ENCODE measurements at places on chromosomes 3 and 15.

DNA sequence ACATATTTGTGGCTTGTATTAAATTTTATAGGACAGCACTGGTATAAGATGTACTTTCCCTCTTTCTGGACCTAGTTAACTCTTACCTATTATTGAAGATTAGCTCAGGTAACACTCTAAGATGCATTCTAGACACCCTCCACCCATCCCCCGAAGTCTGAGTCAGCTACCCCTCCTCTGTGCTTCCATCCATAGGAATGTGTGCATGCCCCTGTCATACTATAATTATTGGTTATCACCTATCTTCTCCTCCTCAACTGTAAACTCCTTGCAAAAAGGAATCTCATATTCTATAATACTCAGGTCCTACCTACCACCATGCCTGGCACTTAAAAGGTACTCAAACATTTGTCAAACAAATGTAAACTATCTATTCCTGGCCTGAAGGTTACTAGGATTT lies 3.0 kb downstream of the PEAK1 start:
- DNase-seq: no peak

- peak; percentile 33 for DNase-seq
Observed at GRCh38 chr15:84826369-84826823, 9.2 kb downstream of the ALPK3 start.

DNA sequence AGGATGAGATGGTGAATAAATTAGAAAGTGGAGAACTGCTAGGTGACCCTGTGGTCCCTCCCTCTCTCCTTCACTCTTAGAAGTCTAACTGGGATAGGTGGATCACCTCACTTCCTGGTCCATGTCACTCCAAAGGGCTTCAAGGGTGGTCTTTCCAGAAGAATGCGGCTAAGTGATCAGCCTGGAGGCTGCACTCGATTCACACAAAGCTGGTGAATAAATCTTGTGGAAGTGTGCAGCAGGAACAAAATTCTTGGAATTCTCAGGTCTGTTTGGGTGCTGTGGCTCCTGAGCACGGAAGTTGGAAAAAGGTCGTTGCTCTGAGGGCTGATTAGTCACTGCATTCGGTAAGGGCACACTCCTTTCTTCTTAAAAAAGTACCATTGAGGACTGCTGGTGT lies 46.3 kb downstream of the GASK1A start:
- DNase-seq: no peak

DNA sequence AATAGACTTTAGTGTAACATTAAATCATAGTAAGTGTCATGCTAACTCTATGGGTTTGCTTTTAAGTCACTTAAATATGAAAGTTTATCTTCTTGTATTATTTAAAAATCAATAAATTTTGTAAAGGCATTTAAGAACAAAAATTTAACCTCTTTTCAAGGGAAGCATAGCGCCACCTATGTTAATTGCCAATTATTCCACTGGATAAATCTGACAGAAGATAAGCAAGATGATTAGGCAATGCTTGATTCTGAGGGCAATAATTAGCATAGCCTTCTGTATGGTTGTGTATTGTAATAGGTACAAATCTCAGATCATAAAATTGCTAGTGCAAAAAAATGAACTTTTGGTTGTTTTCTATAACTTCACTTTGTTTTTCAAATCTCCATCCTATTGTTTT lies 560.1 kb downstream of the GRM7 start:
- no peak for DNase-seq

- DNase-seq: no peak
Observed at GRCh38 chr3:190323246-190323626, 990 bp upstream of the CLDN1 start.

GRCh38 chr3:62496503-62496902 lies 123.2 kb upstream of the FEZF2 start:
- no peak for DNase-seq

- DNase-seq: no peak
Observed at GRCh38 chr3:60948488-60948887, 302.8 kb downstream of the FHIT start.

GRCh38 chr15:31403096-31403495 lies 76.5 kb downstream of the KLF13 start:
- no peak for DNase-seq

GRCh38 chr3:134432236-134432635 lies 53.5 kb downstream of the ANAPC13 start:
- DNase-seq: no peak

DNA sequence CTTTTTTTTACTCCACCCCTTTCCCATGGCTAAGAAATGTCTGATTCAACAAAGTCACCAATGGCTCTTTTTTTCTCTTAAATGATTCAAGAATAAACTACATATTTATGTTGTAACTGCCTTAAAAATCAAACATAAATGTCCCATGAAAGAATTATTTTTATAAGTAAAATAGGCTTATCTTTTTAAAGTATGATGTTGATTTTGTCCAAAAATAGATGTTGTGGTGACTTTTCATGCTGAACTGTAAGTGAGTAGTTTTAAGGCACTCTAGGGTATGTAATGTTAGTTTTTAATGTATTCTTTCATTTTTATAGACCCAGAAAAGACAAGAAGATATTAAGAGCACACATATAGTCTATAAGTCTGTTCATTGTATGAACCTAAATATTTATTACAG lies 594.9 kb downstream of the NLGN1 start:
- no peak for DNase-seq

DNA sequence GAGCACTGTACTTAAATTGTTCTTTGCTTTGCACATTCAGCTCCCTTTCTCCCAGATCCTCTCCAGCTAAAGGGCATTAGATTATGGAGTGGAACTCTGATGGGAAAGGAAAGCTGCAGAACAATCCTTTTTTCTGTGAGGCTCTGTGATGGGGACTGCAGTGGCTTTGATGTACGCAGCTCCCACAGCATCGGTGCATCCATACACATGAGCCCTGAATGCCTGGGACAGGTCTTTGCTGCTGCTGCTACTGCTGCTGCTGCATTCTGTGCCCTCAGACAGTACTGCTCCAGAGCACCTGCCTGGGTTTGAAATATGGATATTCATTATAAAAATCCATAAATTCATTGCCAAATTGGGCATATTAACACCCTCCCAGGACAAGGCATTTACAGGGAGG lies 164.4 kb downstream of the WDR76 start:
- DNase-seq: no peak

- no peak for DNase-seq
Observed at GRCh38 chr3:171491361-171491760, 31.2 kb upstream of the TNIK start.

GRCh38 chr3:50961386-50961785 lies 286.7 kb downstream of the DOCK3 start:
- DNase-seq: no peak

GRCh38 chr3:155629556-155629955 lies 115.3 kb downstream of the PLCH1 start:
- no peak for DNase-seq

GRCh38 chr15:69673291-69673881 lies 220.8 kb downstream of the RPLP1 start:
- DNase-seq: no peak

DNA sequence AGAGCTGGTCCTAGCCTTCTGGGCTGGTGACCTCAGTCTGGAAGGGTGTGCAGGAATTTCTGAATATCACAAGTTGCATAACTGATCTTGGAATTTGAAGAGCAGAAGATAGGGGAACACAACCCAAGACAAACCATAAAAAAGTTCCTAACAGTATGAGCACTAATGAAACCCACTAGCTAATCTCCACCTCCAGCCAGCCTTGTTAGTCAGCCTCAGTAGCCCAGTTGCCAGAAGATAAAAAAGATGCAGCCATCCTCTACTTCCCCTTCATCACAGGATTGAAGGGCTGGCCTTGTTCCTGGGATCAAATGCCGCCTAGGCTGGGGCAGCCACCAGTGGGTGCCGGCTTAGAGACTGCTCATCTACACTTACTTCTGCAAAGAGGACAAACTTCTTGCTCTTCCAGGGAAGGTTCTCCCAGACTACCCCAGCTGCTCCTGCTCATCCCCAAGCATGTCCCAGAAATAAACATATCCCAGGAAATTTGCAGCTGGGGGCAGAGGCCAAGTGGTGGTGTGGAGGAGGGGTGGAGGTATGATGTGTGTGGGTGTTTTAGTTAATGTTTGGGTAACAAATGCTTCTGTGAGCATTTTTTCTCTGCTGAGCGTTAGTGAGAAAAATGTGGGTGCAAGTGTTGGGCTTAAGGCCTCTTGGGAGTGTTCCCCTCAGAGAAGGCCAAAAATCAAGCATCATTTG lies 9.2 kb upstream of the ITGA11 start:
- no peak for DNase-seq

DNA sequence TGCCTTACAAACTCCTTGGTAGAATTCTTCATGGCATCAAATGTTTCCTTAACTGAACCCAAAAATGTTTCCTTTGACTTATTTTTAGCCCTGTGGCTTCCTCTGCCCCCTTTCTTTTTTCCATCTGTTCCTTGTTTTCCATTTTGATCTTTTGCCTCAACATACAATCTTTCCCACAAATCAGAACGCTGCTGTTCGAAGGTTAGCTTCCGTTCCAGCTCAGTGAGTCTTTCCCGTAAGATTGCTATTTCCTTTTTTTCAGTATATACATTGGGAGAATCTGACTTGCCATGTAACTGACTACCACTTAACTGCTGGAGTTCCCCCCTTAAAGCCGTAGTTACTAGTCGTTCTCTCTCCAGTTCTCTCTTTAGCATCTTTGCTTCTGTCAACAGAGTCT lies 41.2 kb downstream of the PIGB start:
- DNase-seq: no peak

DNA sequence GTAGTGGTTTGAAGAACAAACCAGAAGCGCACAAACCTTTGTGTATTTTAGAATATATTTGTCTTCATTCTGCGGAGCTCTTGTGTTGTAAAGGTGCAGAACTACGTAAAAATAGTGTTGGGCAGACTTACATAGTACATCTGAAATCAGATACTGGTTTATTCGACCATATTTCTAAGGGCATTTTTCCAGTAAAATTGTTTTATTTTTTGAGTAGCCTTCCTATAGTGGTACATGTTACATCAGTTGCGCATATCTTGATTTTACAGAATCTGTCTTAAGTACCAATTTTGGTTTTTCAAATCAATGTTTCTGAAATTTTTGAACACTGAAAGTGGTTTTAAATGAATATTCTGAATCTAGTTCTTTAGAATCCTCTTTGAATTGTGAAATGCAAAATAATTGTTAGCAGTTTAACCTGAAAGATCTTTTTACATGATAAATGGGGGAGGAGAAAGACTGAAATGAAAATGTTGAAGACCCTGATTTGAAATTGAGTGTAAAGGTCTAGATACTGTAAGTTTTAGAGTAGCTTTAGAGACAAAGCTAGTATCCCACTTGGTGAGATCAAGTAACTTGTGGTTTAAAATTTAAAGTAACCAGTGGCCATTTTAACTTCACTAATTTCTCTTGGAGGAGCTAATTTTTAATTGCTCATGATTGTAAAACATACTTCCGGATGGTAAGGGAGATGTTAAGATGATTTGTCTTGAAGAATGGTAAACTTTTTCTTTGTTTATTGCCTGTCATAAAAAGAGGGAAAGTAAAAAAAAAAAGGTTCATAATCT lies 15.5 kb upstream of the CHD2 start:
- DNase-seq: no peak

DNA sequence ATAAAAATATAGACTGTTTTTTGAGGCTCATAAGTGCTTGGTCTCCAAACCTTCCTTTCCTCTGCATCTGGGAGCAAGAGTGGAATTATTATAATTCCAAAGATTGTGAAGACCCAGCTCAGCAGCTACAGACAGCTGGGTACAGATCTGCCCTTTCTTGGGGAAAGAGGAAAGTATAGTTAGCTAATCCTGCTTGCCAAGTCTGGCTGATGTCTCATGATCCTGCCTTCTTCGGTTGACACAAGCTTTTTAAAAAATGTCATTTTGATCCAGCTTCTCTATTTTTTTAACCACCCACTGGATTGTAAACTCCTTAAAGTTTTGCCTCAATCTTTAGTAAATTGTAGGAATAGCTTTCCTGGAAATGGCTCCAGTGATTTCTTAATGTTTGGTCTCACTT lies 181.1 kb downstream of the LRTM1 start:
- DNase-seq: no peak

GRCh38 chr15:79243723-79244122 lies 38.8 kb upstream of the ANKRD34C start:
- no peak for DNase-seq

DNA sequence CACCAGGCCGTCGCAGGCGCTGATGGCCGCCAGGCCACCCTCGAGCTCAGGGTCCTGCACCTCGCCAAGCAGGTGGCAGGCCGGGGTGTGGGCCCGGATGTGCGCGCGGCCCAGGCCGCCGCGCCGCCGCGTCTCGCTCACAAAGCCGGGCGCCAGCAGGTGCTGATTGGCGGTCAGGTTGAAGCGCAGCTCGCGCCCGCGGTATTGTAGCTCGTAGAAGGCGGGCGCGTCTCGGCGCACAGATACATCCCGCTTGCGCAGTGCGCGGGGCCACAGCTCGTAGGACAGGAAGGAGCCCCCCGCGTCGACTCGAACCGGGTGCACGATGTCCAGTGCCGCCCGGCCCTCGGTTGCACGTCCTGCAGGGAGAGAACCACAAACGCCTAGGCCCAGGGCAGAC lies 11.1 kb downstream of the ADAMTS7 start:
- no peak for DNase-seq

DNA sequence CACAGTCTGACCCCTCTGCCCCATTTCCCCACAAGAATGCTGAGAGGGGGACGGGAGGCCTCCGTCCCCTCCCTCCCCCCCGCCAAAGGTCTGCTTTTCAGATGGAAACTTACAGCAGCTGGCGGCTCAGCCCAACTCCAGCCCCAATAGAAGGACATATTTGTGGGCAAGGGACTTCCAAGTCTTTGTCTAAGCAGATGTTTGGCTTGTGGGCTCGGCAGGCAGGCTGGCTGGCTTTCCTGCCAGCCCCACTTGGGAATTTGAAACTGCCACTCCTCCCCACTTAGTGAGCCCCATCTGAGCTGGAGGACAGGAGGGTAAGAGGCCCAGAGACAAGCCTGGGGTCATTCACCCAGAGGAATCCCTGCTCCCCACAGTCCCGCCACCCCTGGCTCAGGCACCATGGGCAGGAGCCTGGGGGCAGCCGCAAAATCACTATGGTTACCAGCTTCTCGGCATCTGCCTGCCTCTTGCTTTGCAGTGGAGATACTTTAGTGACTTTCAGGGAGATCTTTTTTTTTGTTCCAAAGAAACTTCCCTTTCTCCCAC lies 53.6 kb downstream of the LMCD1 start:
- DNase-seq: no peak

- no peak for DNase-seq
Observed at GRCh38 chr3:128060473-128061381, 8.5 kb downstream of the SEC61A1 start.

Measured in activated CD4-positive, alpha-beta memory T cell treated with anti-CD3 and anti-CD28 coated beads for 36 hours (primary cell).